ENCODE measurements at places on chromosomes 3 and 15. TPM values are rescaled to one million over a fixed set of nuclear protein-coding genes. Genes with fewer than 3 reads are reported as not detected.

DNA sequence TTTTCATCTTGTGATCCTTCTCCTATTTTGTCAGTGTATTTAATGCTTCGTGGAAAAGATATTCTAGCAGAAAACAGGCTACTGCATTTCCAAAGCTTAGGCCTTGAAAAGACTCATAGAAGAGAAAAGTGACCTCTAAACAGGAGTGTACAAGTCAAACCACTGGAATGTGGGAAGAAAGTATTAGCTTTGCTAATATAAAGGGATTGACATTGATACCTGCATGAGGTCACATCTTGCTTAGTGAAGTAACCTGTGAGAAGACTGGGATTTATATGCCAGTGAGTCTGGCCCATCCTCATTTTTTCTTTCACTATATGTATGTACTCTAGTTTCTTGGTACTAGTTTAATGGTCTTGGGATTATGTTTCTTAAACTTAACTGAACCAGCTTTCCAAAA is 132.9 kb upstream of the TMC3 start:
- no peak for DNase-seq
- H3K27ac ChIP-seq: no peak overlapping the region
- peaks cover under 1% of the 10 kb centered on the region for H3K27me3 ChIP-seq
- no peak overlapping the region for H3K4me3 ChIP-seq
- H3K36me3 ChIP-seq: no peaks in the 10 kb centered on the region

DNA sequence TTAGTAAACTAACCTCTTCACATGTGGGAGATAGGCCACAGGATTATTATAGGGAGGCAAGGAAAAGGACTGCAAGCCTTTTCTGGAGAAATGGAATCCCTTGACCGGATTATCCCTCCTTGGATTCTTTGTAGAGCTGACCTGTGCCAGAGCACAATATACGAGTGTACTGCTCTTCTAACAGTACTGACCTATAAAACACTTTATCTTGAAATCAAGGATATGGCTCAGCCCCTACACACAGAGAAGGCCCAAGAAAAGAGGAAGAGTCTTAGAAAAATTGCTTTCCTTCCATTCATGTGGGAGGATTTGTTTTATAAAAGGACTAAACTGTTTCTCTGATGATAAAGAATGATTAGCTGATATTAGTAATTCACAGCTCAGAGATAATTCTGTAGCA is 42.2 kb downstream of the DMXL2 start:
- peaks cover 30% of the 10 kb centered on the region for H3K4me1 ChIP-seq
- no peak overlapping the region for H3K4me3 ChIP-seq
- no peaks in the 10 kb centered on the region for H3K36me3 ChIP-seq
- H3K27ac ChIP-seq: no peak overlapping the region
- DNase-seq: no peak
- H3K27me3 ChIP-seq: no peaks in the 10 kb centered on the region

DNA sequence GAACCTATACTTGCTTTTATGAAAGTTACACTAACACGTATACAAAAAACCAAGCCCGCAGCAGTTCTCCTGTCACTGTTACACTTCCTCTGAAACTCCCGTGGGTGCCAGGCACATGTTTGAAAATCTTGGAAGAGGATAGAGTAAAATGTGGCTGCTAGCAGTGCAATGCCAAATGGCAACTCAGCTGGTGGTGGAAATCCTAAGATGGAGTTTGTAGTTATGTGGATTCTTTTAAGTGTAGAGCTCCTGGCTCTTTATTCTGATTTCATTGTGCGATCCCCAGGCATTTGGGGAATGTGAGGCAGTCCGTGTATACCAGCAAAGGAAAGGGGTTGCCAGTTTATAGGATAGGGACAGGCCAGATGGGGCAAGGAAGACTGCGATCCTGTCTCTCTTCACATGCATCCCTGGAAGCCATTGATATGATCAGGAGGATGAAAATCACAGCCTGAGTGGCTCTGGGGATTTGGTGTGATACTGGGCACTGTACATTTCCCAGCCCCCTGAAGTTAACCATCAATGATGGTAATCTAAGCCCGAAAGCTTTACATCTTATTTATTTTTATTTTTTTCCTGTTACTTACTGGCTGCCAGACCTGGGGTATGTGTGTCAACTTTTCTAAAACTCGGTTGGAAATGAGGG is 1.1 kb downstream of the STAC start:
- H3K27ac ChIP-seq: no peak overlapping the region
- H3K36me3 ChIP-seq: no peaks in the 10 kb centered on the region
- DNase-seq: no peak
- H3K4me3 ChIP-seq: peak overlapping the region; percentile 59
- peaks cover 8% of the 10 kb centered on the region for H3K4me1 ChIP-seq
- H3K27me3 ChIP-seq: peaks cover 7% of the 10 kb centered on the region

DNA sequence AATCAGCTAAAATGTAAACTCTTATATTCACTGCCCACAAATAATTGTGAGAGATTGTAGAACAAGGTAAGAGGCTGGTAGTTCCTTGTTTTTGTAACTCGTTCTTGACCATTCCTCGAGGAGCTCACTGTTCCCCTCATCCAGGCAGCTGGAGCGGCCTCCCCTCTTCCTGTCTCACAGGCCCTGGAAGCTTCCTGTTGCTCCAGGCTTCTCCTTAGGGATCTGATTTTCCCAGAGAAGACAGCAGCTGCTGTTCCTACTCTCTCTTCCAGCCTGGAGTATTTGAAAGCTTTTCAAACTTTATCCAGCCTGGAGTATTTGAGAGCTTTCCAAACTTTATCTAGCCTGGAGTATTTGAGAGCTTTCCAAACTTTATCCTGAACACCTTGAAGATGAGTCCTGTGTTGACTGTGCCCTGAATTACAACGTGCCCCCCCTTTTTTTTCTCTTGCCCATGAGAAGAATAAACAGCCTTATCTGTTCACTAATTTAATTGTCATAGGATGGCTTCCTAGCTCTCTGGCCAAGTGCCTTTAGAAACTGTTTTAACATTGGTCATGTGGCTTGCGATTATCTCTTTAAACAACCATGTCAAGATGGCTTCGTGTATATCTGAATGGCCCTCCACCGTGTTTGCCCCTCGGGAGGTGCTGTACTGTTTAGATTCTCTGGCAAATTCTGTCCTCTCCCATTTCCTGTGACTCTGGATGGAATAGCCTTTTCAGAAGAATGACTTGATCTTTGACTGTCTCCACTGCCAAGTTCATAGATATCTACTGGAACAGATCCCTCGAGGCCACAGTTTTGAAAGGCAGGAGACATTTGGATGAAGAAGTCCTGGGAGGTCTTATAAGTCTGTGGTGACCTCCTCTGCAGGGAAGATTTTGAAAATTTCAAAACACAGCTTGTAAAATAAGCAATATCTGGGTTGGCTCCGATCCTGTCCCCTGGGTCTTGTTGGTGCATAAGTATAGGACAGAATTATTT is 4.8 kb downstream of the ADAMTSL3 start:
- H3K27me3 ChIP-seq: peaks cover 26% of the 10 kb centered on the region
- H3K27ac ChIP-seq: no peak overlapping the region
- no peaks in the 10 kb centered on the region for H3K36me3 ChIP-seq
- H3K4me3 ChIP-seq: no peak overlapping the region

The SKOR1 gene
- 0.41 TPM for total RNA-seq
